Vagina (tissue), 2 donors: ENCODE measurements at places on chromosomes 6 and 20.

DNA sequence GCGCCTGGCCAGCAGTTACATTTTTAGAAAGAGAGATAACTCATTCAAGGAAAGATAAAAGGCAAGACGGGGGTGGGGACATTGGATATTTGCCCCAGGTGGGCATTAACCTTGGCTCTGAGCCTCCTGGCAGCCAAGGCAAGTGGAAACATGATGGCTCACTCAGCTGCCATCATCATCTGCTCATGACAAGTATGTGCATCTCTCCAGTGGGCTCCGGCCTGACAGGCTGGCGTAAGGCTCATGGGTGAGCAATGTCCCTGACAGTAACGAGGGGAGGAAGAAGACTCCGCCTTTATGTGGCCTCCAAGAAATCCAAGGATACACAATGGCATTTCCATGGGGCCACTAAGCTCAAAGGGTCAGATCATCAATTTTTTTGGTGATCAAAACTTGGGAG, 13.3 kb downstream of the ANKRD60 start:
- DNase-seq: no peak

DNA sequence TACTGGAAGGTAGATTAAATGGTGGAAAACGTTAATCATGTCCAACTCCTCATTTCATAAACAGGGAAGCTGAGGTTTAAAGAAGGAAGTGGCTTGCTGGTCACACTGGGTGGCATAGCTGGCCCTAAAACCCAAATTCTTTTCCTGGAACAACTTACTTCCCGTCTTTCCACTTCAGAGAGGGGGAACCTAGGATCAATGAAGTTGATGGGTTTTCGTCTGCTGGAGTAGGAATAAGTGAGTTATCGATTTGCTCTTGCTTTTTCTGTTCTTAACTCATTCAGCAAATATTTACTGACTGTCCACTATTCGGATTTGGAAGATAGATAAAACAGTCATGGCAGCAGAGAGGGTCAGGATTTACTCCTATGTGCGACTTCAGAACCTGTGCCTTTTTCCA, 1.2 kb upstream of the SYS1 start:
- DNase-seq: no peak

- DNase-seq: no peak
Observed at GRCh38 chr6:151118461-151119123, 121.2 kb upstream of the AKAP12 start.

DNA sequence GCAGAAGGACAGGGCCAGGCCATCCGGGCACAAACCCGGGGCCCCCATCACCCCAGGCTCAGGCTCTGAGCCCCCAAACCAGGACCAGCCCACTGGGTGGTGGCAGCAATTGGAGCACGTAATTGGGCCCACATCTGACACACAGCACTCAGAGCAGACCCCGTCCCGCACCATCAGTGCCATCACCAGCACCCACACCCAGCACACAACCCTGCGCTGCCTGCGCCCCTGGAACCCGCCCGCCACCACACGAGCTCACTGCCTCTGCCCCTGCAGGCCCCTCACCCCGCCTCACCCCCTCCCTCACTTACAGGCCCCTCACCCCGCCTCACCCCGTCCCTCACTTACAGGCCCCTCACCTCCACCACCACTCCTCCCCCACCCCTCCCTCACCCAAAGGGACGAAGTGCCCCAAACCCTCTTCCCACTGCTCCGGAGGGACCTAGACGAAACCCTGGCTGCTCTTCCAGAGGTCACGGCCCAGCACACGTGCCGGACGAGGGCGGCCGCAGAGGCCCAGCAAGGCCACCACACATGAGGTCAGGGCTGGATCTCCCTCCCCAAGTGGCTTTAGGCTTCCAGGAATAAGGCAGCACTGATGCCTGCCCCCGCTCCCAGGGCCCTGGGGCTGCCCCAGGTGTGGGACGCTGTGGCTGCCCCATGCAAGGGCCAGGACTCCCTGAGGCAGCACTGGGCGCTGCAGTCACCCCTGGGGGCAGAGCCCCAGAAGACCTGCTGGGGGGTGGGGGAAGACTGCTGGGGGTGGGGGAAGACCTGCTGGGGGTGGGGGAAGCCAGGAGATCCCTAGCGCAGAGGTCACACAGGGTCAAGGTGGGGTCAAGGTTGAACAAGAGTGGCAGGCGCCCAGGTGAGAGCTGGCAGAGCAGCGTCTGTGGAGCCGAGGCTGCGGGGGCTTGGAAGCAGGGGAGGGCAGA, 22.4 kb downstream of the KCNQ2 start:
- no peak for DNase-seq

- no peak for DNase-seq
Observed at GRCh38 chr6:150352321-150353296, 16.2 kb upstream of the IYD start.

DNA sequence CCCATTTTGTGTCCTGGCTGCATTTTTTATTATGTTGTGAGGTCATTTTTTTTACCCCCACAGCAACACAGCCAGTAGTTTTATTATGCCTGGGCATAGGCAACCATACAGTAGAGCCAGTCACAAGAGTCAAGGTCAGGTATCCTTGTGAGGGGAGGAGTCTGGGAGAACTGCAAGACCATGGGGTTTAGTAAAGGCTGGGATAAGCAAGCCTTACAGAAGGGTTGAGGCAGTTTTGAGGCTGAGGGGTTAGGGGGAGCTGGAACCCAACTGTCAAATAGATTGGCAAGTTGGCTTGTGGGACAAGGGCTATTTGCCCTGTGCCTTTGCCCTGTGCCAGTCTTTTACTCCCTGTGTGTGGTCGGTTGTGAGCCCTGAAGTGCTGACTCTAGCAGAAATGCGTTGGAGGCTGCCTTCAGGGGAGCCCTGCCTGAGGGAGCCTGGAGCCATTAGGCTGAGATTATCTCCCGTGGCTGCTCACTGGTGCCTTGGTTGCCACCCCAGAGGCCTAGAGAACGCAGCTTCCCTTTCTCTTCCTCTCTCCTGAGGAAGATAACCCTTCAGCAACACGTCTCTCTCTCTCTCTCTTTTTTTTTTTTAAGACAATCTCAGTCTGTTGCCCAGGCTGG, 31.1 kb downstream of the RALY start:
- DNase-seq: no peak

GRCh38 chr6:31922942-31923341, 4.6 kb upstream of the C2 start:
- DNase-seq: no peak

GRCh38 chr20:396619-397431, 11.3 kb upstream of the RBCK1 start:
- DNase-seq: no peak

DNA sequence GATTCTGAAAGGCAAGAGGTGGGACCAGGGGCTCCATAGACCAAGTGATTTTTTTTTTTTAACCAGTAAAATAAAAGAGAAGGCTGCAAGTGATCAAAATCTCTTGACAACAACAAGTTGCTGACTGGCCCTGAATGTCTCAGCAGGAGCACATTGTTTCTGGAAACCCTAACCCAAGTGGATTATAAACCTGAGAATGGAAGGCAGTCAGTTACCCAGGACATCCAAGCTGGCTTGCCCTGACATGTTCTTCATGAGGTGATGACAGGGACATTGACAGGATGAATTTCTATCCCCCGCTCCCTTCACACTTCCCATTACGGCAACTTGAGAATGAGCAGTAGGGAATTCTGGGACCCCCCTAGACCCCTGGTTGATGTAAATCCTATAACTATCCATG, 49.6 kb upstream of the RIPOR2 start:
- DNase-seq: no peak

GRCh38 chr20:43699941-43700565, 26.7 kb downstream of the GTSF1L start:
- DNase-seq: no peak

GRCh38 chr6:27019651-27020552, 227.6 kb upstream of the PRSS16 start:
- DNase-seq: no peak

DNA sequence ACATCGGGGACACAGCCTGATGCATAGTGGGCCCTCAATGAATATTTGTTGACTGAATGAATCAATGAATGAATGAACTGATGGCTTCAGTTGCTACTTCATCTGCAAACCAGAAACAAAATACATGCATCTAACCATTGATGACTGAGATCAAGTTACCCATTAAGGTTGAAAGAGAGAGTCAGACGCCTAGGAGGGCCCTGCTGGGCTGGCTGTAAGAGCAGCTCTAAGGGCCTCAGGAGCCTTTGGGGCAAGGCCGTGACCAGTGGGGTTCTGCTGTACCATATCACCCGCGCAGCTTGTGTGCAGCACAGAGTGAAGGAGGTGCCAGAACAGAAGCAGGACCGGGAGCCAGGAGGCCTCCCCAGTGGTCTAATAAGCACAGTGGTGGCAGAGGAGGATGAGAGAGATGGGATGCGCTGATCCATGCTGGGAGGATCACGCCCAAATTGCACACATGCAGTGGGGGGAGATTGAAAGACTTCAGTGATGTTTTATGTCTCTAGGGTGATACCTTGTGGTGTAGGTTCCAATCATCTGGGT, 96.1 kb upstream of the KCNG1 start:
- no peak for DNase-seq

- DNase-seq: no peak
Observed at GRCh38 chr6:93317592-93317991, 101.8 kb downstream of the EPHA7 start.

DNA sequence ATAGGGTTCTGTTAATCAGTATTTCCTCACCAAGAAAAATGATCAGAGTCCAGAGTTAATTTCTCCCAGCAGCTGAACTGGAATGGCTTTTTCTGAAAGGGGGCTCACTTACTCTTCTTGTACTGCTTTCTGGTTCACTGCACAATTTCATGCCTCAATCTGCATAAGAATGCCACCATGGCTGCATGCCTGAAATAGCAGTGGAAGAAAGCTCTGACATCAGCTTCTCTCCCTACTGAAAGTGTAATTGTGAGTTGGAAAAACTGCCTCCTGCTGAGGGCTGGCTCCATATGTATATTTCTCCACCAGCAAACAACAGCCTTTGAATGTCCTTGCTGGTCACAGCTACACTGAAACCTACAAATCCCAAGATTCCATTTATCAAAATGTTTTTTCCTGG, 1027.2 kb upstream of the GJE1 start:
- DNase-seq: no peak

GRCh38 chr20:53073636-53074415, 101.7 kb downstream of the TSHZ2 start:
- no peak for DNase-seq

GRCh38 chr6:32983964-32984621, 15.7 kb downstream of the BRD2 start:
- DNase-seq: no peak

- DNase-seq: no peak
Observed at GRCh38 chr6:73182021-73182607, 43.2 kb downstream of the KHDC1L start.

GRCh38 chr6:116369964-116370759, 585 bp upstream of the DSE start:
- DNase-seq: peak; percentile 91

DNA sequence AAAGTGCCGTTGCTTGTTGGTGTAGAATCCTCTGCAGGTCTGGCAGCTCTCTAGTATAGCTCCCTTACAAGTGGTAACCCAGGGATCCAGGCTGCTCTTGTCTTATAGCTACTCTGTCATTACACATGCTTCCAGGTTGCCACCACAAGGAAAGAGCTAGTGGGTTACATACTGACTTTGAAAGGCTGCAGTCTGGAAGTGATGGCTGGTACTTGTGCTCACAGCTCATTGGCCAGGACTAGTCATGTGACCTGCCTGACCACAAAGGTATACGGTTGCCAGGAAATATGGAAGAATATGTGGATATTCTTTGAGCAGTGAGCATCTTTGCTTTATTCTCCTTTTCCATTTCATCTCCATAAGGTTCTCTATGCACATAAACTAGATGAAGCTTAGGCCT, 46.0 kb downstream of the RREB1 start:
- no peak for DNase-seq

DNA sequence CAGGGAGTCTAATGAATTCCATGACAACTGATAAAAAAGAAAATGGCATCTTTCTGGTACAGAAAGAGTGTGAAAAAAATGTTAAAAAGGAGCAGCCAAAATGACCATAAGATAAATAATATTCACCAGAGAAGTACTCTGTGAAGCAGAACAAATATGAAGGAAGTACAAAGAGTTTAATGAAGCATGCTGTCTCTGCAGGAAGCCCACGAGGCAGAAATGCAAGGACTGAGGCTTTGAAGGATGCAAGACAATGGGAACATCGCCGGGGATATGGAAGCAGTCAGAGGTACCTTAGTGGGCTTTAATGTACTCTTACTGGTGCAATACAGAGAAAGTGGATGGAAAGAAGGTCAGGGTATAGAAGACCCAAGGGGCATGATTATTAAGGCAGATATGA, 50.7 kb downstream of the NOX3 start:
- DNase-seq: no peak

DNA sequence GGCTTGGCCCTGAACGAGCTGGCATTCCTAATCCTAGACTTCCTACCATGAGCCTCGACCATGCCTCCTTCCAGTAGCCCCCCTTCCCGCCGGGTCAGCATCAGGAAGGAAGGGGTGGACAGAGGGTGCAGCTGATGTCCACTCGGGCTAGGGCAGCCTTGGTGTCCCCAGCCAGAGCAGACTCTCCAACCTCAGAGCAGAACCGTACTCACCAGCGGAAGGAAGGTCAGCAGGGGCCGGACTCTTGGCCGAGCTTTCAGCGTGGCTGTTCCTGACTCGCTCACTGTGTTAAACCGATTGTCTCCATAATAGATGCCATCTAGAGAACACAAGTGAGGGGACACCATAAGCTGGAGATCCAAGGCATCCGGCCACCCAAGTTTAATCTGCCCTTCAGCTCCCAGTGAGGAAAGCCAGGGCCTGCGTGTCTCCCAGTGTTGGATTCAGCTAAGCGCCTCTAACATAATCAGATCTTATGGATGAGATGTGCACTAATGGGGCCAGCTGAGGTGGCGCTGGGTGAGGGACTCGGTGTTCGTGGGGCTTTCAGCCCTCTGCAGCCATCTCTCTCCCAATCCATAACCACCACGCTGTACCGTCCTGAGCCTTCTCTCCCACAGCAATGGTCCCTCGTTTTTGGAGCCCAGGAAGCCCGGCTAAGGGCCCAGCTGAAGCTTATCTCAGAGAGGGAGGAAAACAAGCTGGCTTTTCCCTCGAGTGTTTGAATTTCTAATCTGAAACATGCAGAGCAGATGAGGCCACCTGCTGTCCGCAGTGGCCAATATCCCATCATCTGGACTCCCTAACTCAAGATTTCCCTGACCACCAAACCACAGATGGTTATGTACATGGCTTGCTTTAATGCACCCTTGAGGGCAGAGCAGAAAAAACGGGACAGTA, 13.7 kb downstream of the C6orf132 start:
- DNase-seq: no peak

DNA sequence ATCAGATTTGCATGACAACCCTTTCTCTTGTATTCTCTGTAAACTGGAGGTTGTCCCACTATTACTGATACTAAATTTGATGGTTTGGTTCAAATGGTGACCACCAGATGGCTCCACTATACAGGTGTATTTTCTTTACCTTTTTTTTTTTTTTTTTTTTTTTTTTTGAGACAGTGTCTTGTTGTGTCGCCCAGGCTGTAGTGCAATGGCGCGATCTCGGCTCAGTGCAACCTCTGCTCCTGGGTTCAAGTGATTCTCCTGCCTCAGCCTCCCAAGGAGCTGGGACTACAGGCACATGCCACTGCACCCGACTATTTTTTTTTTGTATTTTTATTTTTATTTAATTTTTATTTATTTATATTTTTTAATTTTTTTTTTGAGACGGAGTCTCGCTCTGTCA, 6.6 kb upstream of the WTAP start:
- DNase-seq: no peak
